Natural killer cell (primary cell): ENCODE measurements at places on chromosomes 5 and 9.

- no peak for DNase-seq
Observed at GRCh38 chr9:25891527-25891926, 213.3 kb upstream of the TUSC1 start.

DNA sequence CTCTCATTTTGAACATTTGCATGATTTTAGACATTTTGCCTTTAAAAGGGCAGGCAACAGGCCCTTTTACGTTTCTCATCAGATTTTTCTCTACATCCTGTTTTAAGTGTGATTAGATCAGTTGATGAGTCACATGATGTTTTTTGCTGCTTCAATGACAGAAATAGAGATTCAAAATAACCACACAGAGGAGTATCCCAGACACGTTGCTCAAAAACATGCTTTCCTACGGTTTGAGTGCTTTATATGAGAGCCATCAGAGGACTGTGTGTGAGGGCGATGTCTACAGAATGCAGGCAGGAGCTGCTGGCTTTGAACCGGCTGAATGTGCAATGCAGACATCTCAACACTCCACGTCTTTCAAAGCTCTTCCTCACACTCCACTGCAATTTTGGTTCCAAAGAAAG is 42.1 kb downstream of the OTULIN start:
- DNase-seq: no peak

DNA sequence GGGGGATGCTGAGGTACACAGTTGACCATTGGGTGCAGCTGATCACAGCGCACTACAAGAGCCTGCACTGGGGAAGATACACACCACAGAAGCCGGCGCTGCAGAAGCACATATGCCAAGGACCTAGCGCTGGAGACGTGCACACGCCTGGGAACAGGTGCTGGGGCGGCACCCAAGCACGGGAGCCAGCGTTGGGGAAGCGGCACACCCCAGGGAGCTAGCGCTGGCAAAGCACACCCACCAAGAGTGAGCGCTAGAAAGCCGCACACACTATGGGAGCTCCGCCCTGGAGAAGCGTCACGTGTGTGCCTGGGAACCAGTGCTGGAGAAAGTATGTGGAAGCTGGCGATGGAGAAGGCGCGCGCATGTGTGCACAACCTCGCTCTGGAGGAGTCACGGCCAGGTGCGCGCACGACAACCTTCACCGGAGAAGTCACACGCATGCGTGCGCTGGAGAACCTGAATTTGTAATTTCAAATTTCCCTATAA is 4.5 kb downstream of the FANCC start:
- DNase-seq: no peak

GRCh38 chr5:179294891-179295777 is 50.1 kb downstream of the ADAMTS2 start:
- no peak for DNase-seq

DNA sequence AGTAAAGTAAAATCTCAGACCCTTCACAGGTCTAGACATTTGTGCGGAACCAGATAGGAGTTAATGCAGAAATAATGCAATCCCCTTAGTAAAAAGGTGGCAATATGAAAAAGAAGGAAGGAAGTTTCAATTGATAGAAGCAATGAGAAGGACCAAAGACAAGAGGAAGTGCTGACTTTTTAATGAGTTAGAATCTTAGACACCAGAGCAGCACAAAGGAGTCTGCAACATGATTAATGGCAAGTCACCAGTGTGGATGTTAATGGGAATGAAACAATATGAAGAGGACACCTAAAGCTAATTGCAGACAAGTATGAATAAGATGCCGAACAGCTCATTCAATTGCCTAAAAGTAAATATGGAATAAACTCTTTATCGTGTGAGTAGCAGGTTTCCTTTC is 50.9 kb downstream of the MEGF9 start:
- DNase-seq: no peak

DNA sequence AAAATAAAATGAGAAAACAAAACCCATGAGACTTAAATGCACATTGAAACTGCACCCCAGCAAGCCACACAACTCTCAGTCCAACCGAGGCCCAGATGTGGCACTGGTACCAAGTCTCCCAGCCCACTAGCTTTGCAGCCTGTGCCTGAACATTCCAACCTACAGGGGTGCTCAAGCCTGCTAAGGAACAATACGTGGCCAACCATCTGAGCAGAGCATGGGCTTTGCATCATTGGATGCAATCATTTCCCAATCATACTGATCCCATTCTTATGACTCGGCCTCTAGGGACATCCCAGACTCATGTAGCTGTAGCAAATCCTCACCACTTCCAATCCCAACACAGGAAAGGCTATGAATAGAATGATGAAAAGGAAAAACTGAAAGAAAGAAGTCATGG is 297.2 kb downstream of the SPOCK1 start:
- no peak for DNase-seq

GRCh38 chr5:174293006-174293405 is 247.5 kb downstream of the NSG2 start:
- no peak for DNase-seq

DNA sequence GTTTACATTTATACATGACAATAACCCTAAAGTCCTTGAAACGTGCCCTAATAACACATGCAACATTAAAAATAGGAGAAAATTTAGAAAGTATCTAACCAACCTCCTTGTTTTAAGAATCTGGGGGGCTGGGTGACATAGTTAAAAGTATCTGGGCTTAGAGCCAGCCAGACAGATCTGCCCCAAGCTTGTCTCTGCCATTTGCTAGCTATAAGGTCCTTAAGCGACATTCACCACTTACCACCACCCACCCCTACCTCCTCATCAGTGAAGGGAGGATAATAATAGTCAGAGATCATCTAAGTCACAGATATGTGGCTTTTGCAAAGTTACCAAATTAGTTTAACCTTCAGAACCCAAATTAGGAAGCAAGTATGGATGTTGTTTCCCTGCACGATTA is 33.8 kb upstream of the CAST start:
- no peak for DNase-seq

DNA sequence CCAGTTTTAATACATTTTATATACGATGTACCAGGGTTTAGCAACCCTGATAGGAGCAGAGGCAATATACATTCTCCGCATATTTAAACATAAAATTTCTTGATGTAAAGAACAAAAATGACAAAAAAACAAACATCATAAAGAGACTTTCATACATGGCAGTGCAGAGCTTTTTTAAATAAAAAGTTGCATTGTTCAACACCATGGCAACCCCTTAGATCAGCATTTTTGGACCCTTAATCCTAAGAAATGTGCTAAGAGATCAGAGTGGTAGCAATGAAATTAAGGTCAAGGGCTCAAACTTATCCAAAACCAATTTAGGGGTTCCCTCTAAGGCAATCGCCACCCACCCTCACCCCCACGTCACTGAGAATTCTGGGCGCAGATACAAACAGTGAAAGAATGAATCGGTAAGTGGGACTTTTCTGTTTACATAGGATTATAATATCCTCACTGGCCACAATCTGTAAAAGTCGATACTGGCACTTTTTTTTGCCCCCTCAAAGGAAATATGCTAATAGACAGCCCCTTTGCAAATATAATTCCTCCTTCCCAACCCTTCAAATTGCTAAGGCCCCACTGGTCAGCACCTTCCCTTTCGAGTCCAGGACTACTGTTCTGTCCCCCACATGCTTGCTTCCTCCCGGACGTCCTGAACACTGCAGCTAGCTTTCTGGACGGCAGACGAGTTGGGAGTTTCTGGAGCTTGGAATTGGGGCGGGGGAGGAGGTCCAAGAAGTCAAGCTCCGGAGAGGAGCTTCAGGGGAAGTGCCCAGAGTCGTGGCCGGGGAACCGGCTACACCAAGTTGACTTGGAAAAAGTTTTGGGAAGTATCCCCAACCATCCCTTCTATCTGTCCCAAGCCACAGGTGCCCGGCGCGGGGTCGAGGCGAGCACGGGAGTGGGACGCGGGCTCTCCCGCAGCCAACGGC is 2.2 kb downstream of the GAS1 start:
- no peak for DNase-seq

- peak; percentile 7 for DNase-seq
Observed at GRCh38 chr5:7261049-7261448, 134.9 kb upstream of the ADCY2 start.

GRCh38 chr9:82363682-82364081 is 375.1 kb downstream of the SPATA31D1 start:
- no peak for DNase-seq

GRCh38 chr5:145598184-145598583 is 237.0 kb downstream of the PRELID2 start:
- DNase-seq: no peak

- no peak for DNase-seq
Observed at GRCh38 chr9:133471551-133472276, 7.2 kb downstream of the SLC2A6 start.
